ENCODE measurements at places on chromosomes 1 and 21.

DNA sequence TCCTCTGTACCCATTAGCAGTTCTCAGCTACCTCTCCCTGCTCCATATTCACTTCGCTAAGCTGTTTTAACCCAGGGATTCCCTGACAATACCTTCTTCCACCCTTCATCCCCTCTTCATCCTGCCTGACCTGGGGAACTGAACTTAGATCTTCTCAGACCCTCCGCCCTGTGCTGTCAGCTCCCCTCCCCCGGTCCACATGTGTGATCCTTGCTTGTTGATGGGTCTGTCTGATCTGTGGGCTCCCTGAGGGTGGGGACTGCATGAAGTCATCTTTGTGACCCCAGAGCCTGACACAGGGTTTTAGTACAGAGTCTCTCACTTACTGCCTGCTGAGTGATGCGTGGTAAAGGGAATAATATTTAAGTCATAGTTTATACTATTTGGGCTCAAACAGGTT is 11.8 kb downstream of the CHAF1B start:
- DNase-seq = no peak

DNA sequence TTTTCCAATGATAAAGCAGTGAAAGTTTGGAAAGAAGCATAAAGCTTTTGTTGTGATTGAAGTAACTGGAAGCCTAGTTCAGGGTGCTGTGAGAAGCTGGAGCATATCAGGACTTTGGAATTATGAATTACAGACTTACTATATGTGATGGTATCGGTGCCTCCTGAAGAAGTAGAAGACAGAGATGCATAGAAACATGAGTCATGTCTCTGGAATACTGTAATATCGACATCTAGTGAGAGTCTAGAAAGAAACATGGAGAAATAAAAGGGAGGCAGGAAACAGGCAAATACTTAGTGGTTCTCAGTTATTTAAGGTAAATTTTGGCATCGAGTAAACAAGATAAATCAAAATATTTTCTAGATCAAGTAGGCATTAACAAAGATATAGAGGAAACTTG is 103.0 kb downstream of the CAMTA1 start:
- DNase-seq = no peak

GRCh38 chr1:3270403-3271245 is 183.8 kb upstream of the ARHGEF16 start:
- no peak for DNase-seq

DNA sequence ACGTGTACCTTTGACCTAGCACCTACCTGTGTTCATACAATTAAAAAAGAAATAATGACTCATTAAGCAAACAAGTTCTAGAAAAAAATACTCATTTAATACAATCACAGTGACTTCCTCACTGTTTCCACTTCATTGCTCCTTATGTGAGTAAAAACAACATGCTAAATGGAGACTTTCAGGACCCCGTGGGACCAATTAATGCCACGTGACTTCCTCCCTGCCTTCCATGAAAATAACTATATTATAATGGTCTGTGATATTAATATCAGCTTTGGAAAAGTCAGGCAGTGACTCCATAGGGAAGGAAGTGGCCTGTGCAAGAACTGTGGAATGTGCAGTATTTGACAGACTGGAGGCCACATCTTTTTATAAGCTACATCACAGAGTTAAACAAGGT is 337.8 kb downstream of the HLX start:
- no peak for DNase-seq

DNA sequence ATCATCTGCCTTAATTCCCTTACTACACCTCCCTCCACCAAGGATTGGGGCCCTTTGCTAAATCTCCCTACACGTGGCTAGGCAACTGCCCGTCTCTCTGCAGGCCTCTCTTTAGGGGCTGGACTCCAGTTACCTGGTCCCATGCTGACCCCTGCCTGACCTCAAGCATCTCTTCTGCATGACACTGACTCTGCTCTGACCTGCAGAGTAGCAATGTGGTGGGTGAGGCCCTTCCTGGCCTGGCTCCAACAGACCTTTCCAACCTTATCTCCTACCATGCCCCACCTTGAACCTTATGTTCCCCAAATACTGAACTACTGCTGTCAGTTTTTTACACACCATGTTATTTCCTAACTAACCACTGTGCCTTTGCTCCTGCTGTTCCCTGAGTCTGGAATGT is 45.9 kb upstream of the EPS15 start:
- no peak for DNase-seq

Measured in RKO (cell line).